ENCODE measurements at places on chromosomes 3 and 15.

- DNase-seq = no peak
- H3K27me3 ChIP-seq = no peaks in the 10 kb centered on the region
- H3K4me3 ChIP-seq = no peak overlapping the region
- no peaks in the 10 kb centered on the region for H3K4me1 ChIP-seq
- H3K27ac ChIP-seq = no peak overlapping the region
- no peaks in the 10 kb centered on the region for H3K36me3 ChIP-seq
Measured at GRCh38 chr3:153008226-153008625, 153.8 kb upstream of the RAP2B start.

- DNase-seq = no peak
- no peaks in the 10 kb centered on the region for H3K4me1 ChIP-seq
- H3K27ac ChIP-seq = no peak overlapping the region
- no peaks in the 10 kb centered on the region for H3K36me3 ChIP-seq
- no peaks in the 10 kb centered on the region for H3K27me3 ChIP-seq
Measured at GRCh38 chr3:173128633-173129032, 12.4 kb downstream of the SPATA16 start.

DNA sequence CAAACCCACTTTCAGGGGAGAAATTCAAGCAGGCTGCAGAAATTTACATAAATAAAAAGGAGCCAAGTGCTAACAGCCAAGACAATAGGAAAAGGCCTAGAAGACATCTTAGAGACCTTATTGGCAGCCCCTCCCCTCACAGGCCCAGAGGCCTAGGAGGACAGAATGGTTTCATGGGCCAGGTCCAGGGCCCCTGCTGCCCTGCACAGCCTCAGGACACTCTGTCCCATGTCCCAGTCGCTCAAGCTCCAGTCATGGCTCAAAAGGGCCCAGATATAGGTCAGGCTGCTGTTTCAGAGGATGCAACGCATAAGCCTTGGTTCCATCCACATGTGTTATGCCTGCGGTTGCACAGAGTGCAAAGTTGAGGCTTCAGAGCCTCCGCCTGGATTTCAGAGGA is 55.8 kb downstream of the SLC41A3 start:
- no peak overlapping the region for H3K4me3 ChIP-seq
- no peaks in the 10 kb centered on the region for H3K27me3 ChIP-seq
- no peaks in the 10 kb centered on the region for H3K36me3 ChIP-seq

GRCh38 chr3:61946570-61947324 is 385.4 kb downstream of the PTPRG start:
- H3K4me1 ChIP-seq = no peaks in the 10 kb centered on the region
- H3K27ac ChIP-seq = no peak overlapping the region
- no peak overlapping the region for H3K4me3 ChIP-seq
- no peak for DNase-seq
- H3K27me3 ChIP-seq = no peaks in the 10 kb centered on the region
- H3K36me3 ChIP-seq = no peaks in the 10 kb centered on the region

Data from breast epithelium (tissue), 4 donors.